ENCODE measurements at places on chromosomes 2 and 18.
A peak's percentile ranks its signal among the peaks of the same experiment; 100 is the strongest.

DNA sequence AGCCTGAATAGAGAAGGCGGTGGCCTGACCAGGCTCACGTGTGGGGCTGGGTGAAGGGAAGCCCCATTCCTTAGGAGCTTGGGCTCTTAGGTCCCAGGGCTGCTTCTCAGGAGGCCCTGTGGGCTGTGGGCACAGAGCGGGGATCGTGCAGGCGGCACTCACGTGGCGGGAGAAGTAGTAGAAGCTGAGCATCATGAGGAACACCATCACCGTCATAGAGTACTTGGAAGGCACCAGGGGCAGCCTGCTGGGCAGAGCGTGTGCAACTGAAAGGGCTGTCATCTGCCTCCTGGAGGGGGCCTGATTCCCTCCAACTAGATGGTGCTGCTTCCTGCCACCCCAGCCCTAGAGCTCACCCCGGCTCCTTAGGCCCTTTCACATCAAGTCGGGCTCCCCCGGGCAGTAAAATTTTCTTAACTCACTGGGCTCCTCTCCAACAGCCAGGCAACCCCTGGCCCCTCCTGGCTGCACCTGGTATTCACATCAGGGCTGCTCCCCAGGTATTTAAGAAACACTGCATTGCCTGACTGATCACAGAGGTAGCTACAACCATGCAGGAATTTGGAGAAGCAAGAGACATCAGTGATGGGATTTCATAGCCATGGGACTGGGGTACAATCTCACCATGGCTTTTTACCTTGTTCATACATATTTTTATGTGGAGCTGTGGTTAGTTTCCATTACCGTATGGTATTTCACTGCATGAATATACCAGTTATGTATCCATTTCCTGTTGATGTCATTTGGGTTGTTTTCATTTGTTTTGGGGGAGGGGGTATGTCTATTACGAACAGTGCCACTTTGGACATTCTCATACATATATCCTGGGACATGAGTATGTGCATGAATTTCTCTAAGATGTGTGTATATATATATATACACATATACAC, 32.9 kb downstream of the CENPO start:
- DNase-seq, result no peak

- DNase-seq, result no peak
These were observed 11.1 kb upstream of the TACR1 start for GRCh38 chr2:75210409-75210808.

DNA sequence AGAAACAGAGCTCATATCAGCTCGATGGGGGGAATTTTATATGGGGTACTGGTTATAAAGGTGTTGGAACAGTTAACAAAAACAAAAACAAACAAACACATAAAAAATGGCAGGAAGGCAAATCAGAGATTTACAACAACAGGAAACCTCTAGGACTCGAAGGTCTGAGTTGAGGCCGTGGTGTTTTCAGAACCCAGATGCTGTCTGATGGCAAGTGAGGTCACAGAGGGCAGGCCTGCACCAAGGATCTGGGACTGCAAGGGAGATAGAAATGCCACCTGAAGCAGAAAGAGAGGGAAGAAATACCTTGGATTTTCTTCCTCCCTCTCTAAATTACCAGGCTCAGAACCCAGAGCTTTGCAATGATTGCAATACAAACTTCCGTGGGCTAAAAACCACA, 429.5 kb downstream of the ZNF521 start:
- no peak for DNase-seq

DNA sequence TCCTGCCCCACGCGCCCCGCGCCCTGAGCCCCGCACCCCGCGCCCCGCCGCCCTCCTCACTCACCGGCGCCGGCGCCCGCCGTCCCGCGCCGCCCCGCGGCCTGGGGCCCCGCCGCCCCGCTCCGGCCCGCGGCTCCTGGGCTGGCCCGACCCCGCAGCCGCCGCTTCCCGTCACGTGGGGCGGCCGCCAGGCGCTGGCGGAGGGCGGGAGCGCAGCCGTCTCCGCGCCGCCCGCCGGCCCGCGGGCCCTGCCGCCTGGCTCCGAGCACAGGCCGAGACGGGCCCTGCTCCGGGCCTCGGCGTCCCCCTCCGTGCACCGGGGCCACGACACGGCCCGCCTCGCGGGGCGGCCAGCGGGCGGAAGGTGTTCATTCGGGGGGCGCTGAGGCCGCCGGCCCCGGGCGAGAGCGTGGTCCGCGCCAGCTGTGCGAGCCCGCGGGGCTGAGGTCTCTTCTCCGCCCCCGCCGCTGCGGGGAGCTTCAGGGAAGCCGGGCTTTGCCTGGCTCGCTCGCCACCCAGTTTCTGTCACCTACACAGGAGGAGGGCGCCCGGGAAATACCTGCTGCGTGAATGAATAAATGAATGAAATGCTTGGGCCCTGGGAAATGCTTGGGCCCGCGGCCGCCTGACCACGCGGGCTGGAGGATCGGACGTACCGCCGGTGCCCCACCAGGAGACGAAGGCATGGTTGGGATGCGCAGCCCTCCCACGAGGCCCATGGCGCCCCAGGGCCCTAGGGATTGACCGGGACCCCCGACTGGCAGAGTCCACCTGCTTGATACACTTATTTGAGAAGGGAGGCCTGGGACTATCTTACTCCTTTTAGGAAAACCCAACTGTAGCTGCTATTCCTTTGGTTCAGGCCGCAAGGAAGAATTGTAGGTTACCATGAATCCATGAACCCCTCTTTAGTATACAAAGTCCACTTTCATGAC, at the start of gene TGFBRAP1:
Gene TGFBRAP1, minus strand, starts transcription at position 175 of the 935 bp plus-strand sequence. CDS start 21,434 bp downstream, outside the sequence.
- DNase-seq, result no peak

GRCh38 chr2:191692502-191693115, 14.7 kb downstream of the NABP1 start:
- DNase-seq, result no peak

DNA sequence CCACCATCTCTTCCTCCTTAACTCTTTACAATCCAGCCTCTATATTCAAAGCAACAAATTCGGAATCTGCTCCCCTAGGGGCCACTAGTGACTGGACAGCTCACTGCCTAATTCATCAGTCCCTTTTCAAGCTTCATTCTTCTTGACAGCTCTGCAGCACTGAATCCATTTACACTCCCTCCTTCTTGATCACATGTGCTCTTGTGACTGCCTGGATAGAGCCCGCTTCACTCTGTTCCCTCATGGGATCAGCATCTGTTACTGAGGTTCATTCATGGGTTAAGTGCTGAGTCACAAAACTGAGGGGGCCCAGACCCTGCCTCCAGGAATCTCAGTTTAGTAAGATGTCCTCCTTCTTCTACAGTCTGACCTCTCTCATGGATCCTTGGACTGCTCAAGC, 81.5 kb downstream of the CYRIA start:
- DNase-seq, result no peak

DNA sequence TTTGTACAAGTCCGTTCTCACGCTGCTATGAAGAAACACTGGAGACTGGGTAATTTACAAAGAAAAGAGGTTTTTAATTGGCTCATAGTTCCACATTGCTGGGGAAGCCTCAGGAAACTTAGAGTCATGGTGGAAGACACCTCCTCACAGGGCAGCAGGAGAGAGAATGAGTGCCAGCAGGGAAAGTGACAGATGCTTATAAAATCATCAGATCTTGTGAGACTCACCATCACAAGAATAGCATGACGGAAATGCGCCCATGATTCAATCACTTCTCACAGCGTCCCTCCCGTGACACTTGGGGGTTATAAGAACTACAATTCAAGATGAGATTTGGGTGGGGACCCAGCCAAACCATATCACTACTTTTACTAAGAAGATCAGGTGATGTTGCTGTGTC, 285.8 kb downstream of the TMX3 start:
- no peak for DNase-seq

DNA sequence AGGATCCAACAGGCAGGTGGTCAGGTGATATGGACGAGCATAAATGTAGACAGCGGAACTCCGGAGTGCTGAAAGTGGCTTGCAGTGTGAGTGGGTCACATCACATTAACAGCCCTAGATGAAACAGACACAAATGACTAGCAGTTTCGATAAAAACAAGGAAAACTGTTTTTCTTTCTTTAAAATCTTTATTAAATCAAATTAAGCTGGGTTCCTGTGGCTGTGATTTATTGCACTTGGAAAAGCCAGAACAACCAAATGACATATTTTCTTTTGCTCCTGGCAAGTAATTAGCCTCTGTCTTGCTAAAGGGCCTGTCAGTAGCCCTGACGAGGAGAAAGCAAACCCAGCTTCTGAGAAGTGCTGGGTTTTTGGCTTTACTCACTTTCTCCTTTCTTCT, 152.9 kb upstream of the DDX18 start:
- DNase-seq, result no peak

- DNase-seq, result no peak
These were observed 2.1 kb downstream of the CNTNAP5 start for GRCh38 chr2:124027182-124027581.

DNA sequence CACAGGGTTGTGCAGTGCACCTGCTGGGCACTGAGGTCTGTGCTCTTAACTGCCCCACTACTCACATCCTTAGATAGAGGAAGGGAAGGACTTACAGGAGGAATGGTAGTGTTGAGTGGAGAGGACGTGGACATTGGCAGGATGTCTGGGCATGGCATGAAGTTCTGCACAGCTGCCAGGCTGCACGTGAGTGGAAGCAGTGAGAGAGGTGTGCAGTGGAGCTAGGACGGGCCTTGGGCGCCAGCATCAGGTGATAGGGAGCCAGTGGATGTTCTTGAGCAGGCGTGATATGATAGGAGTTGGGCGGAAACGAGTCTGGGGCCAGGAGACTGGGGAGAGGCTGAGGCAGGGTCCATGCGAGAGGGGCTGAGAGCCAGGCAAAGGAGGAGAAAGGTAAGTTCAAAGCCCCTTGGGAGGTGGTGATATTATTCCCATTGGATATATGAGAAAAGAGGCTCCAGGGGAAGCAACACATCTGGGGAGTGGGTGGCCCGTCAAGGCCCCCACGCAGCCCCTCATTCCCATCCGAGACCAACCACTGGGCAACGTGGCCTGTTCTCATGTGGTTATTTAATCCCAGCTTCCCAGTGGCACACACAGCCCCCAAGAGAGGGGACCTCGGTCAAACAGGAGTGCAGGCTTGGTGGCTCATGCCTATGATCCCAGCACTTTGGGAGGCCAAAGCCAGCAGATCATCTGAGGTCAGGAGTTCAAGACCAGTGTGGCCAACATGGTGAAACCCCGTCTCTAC, 45.7 kb upstream of the SNED1 start:
- no peak for DNase-seq

- DNase-seq, result no peak
These were observed 40.9 kb downstream of the KLHL29 start for GRCh38 chr2:23425885-23426262.

DNA sequence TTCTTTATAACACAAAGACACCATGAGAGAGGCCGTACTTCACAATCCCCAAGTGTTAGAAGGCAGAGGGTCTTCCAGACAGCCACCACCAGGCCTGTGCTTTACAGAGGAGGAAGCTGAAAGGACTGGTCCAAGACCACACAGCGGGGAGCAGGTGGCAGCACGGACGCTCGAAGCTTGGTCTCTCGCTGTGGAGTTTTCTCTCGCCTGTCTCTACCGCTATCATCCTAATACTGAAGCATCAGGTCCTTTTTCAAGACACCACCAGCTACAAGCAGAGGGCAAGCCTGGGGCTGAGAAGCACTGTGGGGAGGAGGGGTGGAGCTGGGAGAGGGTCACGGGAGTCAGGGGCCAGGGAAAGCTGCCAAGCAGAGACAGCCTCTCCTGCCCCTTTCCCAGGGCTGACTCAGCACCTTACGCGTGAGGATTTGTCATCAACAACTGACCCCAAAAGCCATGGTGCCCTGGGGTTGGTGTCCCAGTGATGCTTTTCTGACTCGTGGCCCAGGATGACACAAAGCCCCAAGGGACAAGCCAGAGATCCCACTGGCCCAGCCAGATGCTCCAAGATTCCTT, 31.9 kb upstream of the FOSL2 start:
- DNase-seq, result no peak

- DNase-seq, result no peak
These were observed 20.6 kb upstream of the LOXHD1 start for GRCh38 chr18:46677611-46678010.

DNA sequence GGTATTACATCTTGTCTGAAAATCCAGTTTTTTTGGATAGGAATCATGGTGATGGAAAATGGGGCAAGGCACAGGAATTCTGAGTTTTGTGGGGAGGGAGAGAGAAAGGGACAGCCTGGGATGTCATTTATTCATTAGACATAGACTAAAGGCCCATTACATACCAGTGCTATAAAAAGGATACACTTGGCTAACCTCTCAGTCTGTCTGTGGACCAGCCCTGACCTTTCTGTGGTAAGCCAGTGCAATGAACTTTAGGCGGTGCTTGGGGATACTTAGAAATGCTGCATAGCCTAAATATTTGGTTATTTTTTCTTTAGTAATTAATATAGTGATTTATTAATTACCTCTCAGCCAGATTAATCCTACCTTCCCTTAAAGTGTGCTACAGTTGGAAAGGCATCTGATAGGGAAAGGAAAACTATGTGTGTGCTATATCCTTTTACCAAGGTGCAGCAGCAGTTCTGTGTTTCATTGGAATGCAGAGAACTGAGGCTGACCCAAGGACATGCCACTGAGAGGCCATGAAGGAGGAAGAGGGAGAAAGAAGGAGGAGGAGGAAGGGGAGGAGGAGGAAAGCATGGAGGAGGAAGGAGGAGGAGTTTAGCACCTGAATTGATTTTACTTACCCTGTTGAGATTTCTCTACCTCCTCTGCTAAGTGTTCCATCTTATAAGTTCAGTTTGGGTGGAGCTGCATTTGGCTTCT, 37.5 kb downstream of the KCNS3 start:
- no peak for DNase-seq

DNA sequence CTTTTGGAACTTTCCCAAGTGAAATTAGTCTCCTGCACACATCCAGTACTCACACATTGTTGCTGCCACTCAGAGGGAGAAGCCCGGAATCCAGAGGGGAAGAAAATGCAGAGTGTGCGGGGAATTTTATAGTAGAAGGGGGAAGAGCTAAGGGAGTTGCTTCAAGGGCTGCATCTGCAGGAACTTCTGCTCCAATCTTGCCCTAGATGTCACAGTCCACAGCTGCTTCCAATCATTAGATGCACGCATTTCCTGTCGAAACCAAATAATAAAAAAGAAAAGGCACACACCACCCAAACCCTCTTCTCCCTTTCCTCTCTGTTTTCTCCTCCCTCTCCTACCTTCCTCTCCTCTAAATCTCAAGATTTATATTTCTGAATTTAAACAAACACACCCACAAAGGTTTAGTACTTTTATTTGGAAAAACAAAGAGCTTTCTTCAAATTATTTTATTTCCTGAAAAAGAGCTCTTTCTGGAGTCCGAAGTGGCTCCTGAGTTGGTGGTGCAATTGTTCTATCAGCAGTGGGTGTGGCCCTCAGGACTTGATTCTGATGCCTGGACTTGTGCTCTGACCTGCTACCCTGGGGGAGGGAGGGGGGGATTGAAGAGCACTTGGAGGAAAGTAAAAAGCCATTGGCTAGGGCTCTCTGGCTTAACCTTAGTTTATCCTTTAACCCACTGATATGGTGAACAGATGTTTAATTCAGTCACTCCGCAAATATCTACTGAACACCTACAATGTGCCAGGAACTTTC, 72.0 kb downstream of the KCNE4 start:
- DNase-seq, result peak; percentile 46

DNA sequence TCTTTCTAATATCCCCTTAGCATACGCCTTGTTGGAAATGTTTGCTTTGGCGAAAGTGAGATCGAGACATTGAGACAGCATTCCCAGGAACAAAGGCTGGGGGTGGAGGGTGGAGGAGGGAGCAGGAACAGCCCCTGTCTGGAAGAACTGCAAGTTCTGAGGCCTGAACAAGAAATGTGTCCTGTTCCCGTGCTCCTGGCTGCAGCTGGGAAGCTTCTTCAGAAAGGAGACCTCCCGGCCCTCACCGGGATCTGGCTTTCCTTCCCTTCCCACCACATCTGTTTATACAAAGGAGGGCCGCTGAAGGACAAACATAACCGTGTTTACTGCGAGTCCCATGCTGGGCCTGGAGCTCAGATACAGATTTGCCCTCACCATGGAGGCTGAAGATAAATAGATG, 35.9 kb downstream of the AFF3 start:
- DNase-seq, result no peak

- DNase-seq, result no peak
These were observed 1124.9 kb upstream of the ZEB2 start for GRCh38 chr2:145644820-145645302.
